ENCODE measurements at places on chromosomes 4 and X. TPM values are rescaled to one million over a fixed set of nuclear protein-coding genes. Genes with fewer than 3 reads are reported as not detected.

The BMPR1B gene
- polyA plus RNA-seq, result not detected

The SHISA3 gene
- polyA plus RNA-seq, result 5.5 TPM

The RBMXL3 gene
- not detected for polyA plus RNA-seq

The SCLT1 gene
- 25.4 TPM for polyA plus RNA-seq

The SLC26A1 gene
- 0.96 TPM for polyA plus RNA-seq

The TBC1D9 gene
- polyA plus RNA-seq, result 4.5 TPM

The COL4A6 gene
- polyA plus RNA-seq, result 0.06 TPM

The TRAM1L1 gene
- polyA plus RNA-seq, result not detected

The MTMR8 gene
- polyA plus RNA-seq, result 2.8 TPM

Data from GM12878 (cell line).